ENCODE measurements at places on chromosomes 11 and 22. TPM values are rescaled to one million over a fixed set of nuclear protein-coding genes. Genes with fewer than 3 reads are reported as not detected.

The YPEL4 gene
- total RNA-seq = 2.6 TPM

The ESRRA gene
- 44.3 TPM for total RNA-seq

The GRIK4 gene
- 0.15 TPM for total RNA-seq

The SYNGR1 gene
- total RNA-seq = 16.2 TPM

The PDE3B gene
- total RNA-seq = 14.8 TPM

The EFCAB6 gene
- total RNA-seq = 4.2 TPM

The CCDC15 gene
- total RNA-seq = 3.6 TPM

The ZC3H12C gene
- total RNA-seq = 11.7 TPM

The OR52N4 gene
- not detected for total RNA-seq

The CDC42EP2 gene
- total RNA-seq = 33.2 TPM

The TENM4 gene
- total RNA-seq = 143 TPM

The TPBGL gene
- not detected for total RNA-seq

The TMEM179B gene
- 40.7 TPM for total RNA-seq

The HTR3B gene
- not detected for total RNA-seq

The F2 gene
- not detected for total RNA-seq

The DEUP1 gene
- total RNA-seq = not detected

The DDX25 gene
- total RNA-seq = not detected

The SCGB1C1 gene
- total RNA-seq = not detected

The ALKBH3 gene
- total RNA-seq = 39.4 TPM

The SIK2 gene
- 16.0 TPM for total RNA-seq

The CBLIF gene
- total RNA-seq = not detected

The TTLL1 gene
- total RNA-seq = 15.3 TPM

The ACAT1 gene
- total RNA-seq = 95.1 TPM

The HORMAD2 gene
- not detected for total RNA-seq

The MYOD1 gene
- total RNA-seq = not detected

The PARVA gene
- 53.1 TPM for total RNA-seq

The SEC14L6 gene
- total RNA-seq = under 0.01 TPM

The SMIM35 gene
- not detected for total RNA-seq

The MMP8 gene
- 0.33 TPM for total RNA-seq

The PCF11 gene
- 29.6 TPM for total RNA-seq

The P2RX6 gene
- total RNA-seq = 3.6 TPM

The SLC5A1 gene
- not detected for total RNA-seq

The BBS1 gene
- 32.9 TPM for total RNA-seq

The NTM gene
- 15.0 TPM for total RNA-seq

The OR2D2 gene
- 0.29 TPM for total RNA-seq

The POU2AF3 gene
- total RNA-seq = not detected

The C1QTNF5 gene
- total RNA-seq = 29.8 TPM

The RAB36 gene
- total RNA-seq = 5.6 TPM

The IL17RA gene
- total RNA-seq = 6.3 TPM

The MS4A6A gene
- 0.15 TPM for total RNA-seq

The RBM14 gene
- total RNA-seq = 30.6 TPM

Measured in smooth muscle cell of trachea (primary cell).